ENCODE measurements at places on chromosomes 3 and 15.

- no peak for DNase-seq
Observed at GRCh38 chr3:135851201-135852081, 114.1 kb upstream of the PPP2R3A start.

GRCh38 chr3:124097362-124098131 lies 105.6 kb upstream of the ROPN1 start:
- no peak for DNase-seq

GRCh38 chr3:160911411-160911810 lies 155.4 kb downstream of the PPM1L start:
- no peak for DNase-seq

DNA sequence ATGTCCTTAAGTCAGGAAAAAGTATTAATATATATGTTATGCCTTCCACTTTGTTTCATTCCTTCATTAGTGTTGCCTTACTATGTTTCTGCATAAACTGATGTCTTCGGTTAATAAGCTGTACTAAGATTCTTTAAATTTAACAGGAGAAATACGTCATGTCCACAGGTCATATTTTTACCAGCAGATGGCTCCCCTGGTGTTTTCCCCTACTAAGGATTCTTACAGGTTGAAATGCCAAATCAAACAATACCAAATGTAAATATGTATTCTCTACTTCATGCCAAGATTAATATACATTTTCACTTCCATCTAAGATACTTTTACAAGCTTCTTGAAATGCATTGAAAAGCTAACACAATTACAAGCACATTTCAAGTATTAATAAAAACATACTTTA lies 1602.1 kb downstream of the SI start:
- no peak for DNase-seq

GRCh38 chr3:46383951-46384330 lies 13.2 kb downstream of the CCR5 start:
- no peak for DNase-seq

- no peak for DNase-seq
Observed at GRCh38 chr3:62566022-62566557, 192.7 kb upstream of the FEZF2 start.

GRCh38 chr3:113340785-113341184 lies 100.5 kb downstream of the CFAP44 start:
- DNase-seq = no peak

DNA sequence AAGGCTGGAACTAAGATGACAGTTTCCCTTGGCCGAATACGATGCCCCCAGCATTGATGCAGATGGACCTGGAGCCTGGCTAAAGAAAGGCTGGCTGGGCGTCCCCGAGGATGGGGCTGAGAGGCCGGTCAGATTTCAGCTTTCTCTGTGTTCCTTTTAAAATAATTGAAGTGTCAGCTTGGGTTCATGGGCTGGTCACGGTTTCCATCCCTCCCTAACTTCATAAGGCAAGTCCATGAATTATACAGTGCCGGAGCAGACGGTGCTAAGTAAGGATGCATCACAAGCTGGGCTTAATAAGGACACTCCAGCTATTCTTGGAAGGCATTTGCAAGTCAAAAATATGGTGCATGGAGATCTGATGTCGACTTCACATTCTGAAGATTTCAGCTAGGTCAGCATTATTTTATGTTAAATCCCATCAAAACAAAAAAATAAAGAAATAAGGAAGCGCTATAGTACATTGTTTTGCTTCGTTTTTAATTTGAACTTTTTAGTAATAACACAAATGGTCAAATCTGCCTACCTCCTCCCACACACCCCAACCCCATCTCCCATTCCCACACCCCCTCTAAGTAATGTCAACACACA lies 220.8 kb downstream of the RPLP1 start:
- no peak for DNase-seq

DNA sequence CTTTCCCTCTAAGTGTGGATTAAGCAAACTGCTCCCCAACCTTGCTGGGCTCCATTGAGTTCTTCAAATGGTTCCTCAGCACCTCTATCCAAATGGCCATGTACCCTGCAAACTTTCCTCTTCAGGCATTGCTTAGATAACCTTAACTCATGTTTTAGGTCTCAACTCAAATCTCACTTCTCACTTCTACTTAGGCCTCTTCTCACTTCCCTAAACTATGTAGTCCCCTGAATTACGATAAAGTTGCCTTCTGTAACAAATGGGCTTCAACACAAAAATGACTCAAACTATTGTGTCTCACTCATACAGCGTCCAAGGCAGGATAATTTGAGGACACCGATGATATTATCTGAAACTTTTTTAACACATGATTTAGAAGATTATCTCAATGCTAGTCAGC lies 62.4 kb upstream of the STAC start:
- no peak for DNase-seq

GRCh38 chr15:24772686-24773373 lies 97.3 kb downstream of the NPAP1 start:
- peak; percentile 9 for DNase-seq
